Activated T-cell treated with anti-CD3 and anti-CD28 coated beads for 24 hours (primary cell): ENCODE measurements at places on chromosomes 6 and 20.

DNA sequence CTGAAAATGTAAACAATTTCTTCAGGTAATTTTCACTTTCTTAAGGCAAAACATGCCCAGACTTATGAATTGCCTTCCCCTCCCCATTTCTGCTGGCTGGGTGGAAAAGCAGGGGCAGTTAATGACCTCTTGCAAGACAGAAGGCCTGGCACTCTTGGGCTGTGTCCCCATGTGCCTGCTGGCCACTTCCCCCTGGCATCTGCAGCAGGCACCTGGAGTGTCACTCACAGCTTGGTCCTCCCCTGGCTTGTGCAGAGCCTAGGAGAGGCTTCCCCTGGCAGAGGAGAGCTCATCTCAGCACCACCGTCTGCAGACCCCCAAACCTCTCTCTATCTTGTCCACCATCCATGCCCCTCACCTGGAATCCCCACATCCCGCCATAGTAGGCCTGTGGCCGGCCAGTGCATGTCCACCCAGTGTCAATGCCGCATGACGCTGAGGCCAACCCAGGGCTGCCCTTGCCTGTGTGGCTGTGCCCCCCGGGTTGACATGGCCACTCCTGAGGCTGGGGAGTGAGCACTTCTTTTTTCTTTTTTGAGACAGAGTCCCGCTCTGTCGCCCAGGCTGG, 83.5 kb upstream of the SLC22A23 start:
- DNase-seq = no peak

GRCh38 chr6:163839296-163839695, 424.8 kb downstream of the QKI start:
- no peak for DNase-seq

DNA sequence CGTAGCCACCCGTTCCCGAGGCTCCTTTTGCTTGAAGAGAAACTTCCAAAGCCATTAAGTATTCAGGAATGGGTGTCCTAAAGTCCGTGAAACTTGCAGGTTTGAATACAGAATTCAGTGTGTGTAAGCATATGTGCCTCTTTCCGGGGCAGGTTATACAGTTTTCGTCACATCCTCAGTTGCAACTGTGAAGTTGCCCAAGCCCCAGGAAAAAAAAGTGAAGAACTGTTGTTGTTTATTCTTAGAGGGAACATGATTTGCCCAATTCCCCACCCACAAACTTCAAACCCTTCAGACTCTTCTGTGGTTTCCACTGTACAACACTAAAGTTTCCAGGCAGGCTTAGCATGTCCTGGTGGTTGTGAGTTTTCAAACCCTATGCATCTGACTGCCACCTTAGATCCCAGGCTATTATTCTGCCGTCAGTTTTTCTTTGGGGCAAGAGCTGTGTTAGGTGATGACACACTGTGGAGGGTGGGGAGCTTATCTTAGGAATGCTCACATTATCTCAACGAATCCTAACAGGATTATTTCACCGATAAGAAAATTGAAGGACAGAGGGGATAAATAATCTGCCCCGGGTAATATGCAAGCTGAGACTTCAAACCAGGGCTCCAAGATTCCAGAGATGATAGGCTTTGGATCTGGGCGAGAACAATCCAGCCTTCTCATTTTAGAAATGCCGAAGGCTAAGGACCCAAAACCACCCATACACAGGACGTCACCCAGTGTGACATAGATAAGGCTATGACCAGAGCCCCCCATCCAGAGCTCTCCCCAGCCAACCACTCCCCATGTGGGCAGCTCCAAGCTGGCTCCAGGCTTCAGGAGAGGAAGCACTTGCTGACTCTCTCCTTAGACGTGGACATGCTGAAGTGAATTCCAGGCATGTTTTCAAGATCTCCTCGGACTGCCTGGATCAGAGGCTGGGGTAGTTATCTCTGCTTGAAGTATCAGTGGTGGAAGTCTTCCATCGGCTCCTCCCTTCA, 81.7 kb upstream of the AFDN start:
- DNase-seq = no peak

GRCh38 chr6:56852260-56853010, 102.5 kb upstream of the BEND6 start:
- no peak for DNase-seq

- no peak for DNase-seq
Observed at GRCh38 chr6:44395501-44395900, 8.0 kb downstream of the CDC5L start.

- no peak for DNase-seq
Observed at GRCh38 chr20:61434341-61434781, 182.3 kb downstream of the CDH4 start.

DNA sequence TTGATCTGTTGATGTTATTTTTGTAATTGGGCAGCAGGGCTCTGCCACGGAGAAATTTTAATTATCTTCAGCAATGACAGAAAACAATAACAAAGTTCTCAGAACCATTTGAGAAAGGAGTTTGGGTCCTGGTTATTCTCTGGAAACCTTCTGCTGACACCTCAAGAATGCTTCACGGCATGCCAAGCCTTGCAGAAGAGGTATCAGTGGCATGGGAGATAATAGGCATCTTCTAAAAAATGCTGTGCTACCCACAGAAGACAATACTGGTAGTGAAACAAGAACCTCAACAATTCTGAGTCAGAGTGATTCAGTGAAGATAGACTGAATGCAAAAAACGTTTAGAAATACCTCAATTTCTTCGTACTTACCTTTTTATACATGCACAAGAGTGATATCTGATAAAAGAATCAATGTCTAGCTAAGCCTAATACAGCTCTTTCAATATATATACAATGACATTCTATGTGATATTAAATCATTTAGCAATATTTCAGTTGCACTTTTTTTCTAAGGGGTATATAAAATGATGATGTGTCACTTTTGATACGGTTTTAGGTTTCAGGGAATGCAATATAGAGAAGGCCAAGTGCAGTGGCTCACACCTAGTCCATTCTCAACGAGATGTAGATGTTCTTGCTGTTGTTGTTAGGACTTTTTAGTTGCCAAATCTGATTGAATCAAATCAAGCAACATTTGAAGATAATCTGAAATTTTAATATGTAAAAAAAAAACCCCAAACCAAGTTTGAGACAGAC, 110.4 kb upstream of the COL21A1 start:
- no peak for DNase-seq

DNA sequence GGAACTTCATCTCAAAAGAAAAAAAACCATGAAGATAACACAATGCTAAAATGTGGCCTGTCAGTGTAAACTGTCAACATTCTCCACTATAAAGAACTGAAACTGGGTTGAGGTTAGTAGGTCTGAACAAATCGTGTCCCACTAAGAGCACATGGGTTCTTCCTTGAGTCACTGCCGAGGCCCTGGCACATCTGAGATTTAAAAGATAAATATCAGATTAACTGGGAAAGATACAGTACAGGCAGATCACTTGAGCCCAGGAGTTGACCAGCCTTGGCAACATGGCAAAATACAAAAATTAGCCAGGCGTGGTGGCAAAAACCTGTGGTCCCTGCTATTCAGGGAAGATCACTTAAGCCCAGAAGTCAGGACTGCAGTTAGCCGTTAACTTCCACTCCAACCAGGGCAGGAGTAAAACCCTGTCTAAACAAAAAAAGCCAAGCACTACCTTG, 5.6 kb downstream of the EEF1A1 start:
- DNase-seq = no peak

DNA sequence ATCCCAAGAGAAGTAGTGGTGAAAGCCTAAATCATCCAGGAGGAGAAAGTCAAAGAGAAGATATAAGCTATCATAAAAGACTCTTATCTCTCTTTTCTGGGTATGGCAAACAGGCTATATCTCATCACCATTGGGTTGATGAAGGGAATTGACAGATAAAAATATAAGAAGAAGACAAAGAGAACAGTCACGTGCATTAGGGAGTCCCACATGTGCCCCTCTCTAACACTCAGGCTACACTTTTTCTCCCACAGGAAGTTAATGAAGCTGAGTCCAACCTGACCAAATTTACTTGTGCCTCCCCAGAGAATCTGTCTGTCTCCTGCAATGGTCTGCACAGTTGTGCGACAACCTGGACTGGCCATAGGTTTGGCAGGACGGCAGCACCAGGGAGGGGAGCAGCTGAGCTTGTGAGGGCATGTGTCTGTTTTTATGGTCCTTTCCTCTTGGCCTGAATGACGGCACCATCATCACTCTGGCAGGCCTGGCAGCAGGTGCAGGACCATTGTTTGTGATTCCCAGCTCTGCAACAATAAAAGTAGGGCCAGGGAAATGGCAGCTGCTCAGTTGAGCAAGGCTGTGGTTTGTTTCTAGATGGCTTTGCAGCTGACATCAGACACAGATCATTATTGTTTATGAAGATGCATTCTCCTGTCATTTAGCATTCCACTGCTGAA, 144.5 kb upstream of the MCHR2 start:
- no peak for DNase-seq

DNA sequence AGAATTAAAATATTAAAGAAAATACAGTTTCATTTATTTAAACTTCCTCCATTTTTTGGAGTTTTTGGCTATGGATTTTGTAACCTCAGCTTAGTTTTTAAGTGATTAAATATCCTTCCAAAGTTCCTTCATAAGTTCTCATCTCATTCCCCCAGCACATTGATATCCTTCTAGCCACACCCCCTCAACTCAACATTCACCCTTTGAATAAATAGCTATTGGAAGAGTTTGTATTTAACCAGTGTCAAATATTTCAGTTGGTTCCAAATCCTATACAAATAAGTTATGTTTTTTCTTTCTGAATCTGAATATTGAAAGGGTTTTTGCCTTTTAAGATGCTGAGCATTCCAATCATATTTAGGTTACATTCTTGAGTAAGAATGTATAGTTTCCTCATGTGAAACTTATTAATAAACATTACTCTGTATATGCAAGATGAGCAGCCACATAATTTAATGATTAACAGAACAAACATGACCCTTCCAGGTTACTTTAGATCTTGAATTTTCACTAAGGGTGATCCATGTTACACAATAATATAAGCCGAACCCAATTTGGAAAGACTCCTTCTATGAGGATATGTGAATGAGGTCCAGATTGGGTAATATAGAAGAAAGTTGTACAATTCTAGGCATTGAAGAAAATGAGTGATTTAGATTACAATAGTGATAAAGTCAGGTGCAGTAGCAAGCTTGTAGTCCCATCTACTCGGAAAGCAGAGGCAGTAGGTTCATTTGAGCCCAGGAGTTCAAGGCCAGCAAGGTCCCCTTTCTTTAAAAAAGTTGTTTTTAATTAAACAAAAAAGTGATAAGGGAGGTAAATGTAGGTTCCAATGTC, 13.6 kb downstream of the GLYATL3 start:
- no peak for DNase-seq

DNA sequence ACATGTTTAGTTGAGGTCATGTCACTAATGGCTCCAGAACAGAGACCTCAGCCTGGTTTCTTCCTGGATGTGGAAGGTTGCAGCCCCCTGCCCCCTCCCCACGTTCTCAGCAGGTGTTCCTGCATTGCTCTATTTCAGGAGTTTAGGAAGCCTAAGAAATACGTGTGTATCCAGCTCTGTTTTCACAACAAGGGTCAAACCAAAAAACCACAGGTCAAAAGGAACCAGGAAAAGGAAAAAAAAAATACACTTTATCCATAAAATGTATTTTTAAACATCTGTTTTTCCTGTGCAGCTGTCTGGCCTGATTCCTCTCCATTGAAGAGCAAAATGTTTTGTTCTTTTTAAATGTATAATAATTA, 107.9 kb upstream of the PLEKHG1 start:
- no peak for DNase-seq

- no peak for DNase-seq
Observed at GRCh38 chr6:30615219-30615957, 1.7 kb downstream of the PPP1R10 start.

- DNase-seq = no peak
Observed at GRCh38 chr20:48613926-48614325, 213.9 kb downstream of the PREX1 start.

GRCh38 chr6:69622924-69623323, 173.9 kb downstream of the LMBRD1 start:
- no peak for DNase-seq
